ENCODE measurements at places on chromosomes 16 and 17.

- DNase-seq: no peak
Measured at GRCh38 chr16:24035127-24035842, 199.5 kb downstream of the PRKCB start.

DNA sequence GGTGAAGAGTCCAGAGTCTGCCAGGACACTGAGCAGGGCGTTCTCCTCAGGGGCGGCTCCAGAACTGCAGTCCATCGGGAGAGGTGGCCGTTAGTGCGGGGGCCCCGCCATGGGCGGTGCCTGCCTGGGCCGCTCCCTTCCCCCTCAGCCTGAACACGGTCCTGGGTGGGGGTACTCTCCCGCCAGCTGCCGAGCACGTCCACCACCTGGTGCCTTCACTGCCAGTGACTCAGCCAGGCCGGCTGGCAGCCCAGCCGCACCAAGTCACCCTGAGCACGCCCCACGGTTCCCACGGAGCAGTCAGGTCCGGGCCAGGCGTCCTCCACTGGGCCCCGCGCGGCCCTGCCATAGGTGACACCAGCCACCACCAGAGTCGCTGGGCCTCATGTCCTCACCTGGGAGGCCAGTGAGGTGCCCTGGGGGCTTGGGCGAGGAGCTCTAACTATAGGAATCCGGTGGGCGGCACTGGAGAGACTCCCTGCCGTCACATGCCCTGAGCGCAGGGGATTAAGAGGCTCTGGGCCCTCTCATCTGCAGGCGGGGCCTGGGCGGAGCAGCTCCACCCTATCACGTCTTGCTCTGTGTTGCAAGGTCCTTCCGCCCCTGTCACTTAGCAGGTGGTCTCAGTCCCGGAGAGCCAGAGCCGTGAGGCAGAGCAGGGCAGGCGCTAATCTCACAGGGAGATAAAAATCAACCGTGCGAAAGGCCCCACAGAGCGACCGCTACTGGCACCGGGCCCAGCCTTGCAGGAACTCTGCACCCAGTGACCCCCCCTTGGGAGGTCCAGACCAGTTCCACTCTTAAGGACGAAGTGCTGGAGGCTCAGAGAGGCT lies 14.3 kb downstream of the PIEZO1 start:
- DNase-seq: peak; percentile 99

DNA sequence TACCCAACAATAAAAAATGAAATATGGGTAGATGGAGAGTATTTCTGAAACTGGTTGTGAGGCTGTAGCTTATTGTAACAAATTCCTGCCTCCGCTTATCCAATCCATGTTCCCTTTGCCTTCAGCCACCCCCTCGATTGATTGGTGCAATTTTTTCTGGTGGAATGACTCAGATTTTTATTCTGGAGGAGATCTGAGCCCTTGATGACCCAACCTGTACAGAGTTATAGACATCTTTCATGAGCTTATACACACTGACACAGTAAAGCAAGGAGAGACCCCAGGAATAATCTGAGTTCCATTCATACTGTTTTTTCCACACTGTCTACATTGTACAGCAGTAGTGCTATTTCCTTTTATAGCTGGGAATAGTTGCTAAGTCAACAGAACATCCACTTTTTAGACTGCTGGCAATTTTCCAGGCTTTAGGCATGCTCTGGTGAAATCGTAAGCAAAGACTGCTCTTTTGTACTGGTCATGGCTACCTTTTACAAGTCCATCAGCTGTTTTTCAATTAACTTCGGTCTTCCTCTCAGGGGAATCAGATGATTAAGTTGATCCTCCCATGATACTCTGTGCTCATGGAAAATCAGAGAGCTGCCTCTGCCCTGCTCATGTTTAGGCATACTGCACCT lies 30.1 kb downstream of the CCL4 start:
- no peak for DNase-seq

GRCh38 chr16:3058139-3059030 lies 7.1 kb upstream of the IL32 start:
- no peak for DNase-seq

DNA sequence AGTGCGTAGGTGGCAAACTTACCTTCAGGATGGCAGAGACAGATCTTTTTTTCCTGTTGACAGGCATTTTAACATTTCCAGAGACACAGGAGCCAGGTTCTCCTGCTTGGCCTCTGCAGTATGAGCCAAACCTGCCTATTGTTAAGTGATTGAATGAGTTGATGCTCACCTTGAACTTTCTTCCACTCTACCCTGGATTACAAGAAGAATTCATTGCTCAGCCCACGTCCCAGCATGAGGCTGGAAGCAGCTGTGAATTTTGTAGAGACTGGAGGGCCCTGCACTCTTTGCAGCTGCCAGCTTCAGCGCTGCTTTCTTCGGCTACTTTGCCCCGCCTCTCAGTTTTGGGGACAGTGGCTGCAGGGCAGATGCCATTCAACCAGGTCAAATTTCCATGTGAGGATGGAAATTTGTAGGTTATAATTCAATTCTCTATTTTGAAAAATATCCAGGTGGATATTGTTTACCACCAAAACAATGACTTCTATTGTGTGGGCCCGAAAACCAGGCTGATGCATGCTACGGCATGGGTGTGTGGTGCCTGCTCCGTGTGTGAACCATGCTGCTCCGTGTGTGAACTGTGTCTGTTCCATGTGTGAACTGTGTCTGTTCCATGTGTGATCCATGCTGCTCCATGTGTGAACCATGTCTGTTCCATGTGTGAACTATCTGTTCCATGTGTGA lies 75.2 kb upstream of the METTL9 start:
- DNase-seq: no peak

DNA sequence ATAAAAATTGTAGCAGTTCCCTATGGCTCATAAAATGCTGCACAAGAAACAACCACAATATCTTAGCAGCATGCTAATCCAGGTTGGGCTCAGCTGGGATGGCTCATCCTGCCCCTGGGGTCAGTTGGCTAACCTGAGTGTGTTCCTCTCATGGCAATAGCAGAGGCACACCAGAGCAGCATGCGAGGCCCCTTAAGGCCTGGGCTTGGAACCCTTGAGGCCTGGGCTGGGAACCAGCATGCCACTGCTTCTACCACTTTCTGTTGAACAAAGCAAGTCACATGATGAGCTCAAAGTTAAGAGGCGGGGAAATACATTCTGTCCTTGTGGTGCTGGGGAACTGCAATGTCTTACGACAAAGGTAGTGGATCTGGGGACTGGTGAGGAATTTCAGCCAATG lies 154.4 kb upstream of the FOXF1 start:
- DNase-seq: no peak

- DNase-seq: no peak
Measured at GRCh38 chr16:82954224-82954929, 327.6 kb downstream of the CDH13 start.

- DNase-seq: peak; percentile 93
Measured at GRCh38 chr16:58425756-58426494, 33.7 kb downstream of the GINS3 start.

DNA sequence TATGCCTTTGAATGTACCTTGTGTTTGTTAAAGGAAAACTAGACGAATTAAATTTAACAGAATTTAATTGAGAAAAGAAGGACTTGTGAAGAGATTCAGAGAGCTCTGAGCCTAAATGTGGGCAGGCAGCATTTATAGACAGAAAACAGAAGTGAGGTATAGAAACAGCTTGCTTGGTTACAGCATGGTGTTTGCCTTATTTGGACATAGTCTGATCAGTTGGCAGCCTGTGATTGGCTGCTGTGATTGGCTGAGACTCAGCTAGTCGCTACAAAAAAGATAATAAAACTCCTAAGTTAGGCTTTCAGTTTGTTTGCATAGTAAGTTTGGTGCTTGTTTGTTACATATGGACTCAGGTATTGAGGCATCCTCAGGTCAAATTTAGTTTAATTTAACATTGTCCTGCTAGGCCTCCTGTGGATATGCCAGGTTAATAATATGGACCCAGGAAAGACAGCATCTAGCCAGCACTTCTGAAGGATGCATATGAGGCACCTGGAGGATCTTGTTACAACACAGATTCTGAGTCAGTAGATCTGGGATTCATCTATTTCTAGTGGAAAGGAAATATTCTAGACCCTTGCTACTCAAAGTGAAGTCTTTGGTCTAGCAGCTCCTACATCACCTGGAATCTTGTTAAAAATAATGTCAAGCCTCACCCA lies 43.4 kb downstream of the SLFN5 start:
- no peak for DNase-seq

DNA sequence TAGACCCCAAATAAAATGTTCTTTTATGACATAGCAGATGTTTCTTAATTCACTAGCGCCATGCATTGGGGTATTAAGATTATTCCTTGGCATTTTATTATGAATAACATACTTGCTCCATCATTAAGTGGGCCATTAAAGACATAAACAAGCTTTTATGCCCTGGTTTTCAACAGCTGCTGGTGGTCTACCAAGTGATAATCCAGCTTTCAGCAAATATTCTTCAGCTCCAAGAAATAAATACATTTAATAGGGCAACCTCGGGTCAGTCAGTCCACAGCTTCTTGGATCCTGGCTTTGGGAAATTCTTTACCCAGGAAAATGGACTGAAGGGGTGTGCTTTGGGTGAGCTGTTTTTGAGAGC lies 217.3 kb upstream of the IRX3 start:
- DNase-seq: no peak

DNA sequence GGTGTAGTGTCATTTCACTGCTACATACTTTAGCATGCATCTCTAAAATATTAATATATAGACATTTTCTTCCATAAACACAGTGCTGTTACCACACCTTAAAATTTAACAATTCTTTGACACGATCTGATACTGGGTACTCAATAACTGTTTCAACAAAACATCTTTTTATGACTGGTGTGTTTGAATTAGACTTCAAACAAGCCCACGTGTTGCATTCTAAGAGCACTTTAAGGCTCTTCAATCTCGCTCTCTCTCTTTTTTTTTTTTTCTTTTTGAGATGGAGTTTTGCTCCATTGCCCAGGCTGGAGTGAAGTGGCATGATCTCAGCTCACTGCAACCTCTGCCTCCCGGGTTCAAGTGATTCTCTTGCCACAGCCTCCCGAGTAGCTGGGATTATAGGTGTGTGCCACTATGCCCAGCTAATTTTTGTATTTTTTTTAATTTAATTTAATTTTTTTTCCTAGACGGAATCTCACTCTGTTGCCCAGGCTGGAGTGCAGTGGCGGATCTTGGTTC lies 15.8 kb upstream of the SLC46A1 start:
- no peak for DNase-seq

GRCh38 chr17:27797390-27798091 lies 2.8 kb downstream of the NOS2 start:
- DNase-seq: no peak

DNA sequence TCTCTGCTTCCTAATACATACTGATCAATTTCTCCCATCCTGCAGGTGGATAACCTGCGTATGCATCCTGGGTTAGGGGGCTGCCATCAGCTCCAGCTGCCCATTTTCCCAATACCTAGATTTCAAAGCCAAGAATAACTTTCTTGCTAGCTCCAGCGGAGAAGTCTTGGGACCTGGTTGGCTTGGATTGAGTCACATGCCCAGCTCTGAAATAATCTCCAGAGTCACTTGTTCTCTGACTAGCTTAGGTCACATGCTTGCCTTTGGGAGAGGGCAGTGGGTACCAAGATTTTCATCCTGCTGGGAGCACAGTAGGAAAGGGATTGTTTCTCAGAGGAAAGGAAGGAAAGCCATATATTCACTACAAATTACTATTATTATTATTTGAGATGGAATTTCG lies 70.0 kb upstream of the ELAC2 start:
- DNase-seq: no peak

DNA sequence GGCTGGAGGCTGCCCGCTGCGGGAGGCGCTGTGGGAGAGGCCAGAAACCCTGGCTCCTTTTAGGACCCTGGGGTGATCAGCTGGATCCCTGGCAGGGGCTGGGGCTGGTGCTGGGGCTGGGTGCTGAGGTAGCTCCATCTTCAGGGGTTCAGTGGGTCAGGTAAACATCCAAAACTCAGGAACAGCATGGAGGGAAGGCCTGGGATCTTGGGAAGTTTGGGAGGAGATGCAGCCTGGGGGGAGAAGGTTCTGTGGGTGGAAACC lies 21.0 kb downstream of the ADGRG5 start:
- DNase-seq: no peak

DNA sequence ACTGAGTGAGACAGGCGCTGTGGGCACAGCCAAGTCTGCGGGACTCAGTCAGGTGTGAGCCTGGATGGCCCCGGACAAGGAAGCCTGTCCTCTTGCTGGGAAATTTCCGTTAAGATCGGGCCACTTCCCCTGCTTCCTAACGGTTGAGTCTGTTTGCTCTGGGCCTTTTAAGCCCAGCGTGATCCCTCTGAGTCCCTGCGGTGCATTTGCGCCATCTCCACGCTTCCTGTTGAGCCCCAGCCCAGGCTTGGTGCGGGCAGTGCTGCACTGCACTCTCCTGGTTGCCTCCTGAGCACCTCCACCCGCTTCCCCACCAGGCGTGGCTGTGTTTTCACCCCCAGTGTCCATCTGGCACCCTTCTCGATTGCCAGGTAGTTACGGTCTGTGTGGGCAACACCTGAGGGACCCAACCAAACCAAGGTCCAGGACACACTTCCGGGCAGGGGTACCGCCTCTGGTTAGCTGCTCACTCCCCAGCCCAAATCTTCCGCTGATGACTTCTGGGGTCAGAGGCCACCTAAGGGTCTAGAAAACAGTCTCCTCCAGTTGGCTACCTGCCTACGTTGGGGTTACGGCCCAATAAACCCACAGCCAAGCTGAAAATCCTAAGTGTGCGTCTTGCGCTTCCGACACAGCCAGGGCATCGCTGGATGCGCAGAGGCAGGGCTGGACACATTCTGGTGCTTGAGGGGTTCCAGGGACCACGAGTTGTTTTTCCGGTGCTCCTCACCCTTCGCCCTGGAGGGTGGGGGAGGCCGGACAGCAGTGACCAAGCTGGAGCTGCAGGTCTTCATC lies 1.4 kb upstream of the SLC25A10 start:
- peak; percentile 88 for DNase-seq

GRCh38 chr16:68425498-68426346 lies 22.6 kb downstream of the SMPD3 start:
- no peak for DNase-seq

DNA sequence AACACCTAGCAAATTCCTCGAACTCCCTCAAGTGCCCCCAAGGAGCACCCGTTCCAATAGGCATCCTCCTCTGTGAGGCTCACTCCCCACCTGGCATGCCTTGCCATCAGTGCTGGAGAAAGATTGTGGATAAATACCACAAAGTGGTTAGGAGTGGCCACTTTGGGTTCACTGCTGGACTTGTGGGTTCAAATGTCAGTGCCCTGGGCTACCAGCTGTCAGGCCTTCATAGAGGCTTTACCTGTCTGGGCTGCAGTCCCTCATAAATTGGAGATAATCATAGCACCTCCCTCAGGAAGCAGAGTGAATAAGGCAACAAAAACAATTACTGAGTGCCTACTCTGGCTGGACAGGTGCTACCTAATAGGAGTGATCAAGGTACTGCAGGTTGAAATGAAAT lies 1.5 kb upstream of the SYT17 start:
- DNase-seq: no peak

GRCh38 chr17:61225178-61225882 lies 174.3 kb upstream of the TBX2 start:
- DNase-seq: no peak

Data from GF-D8 (cell line).